Hematopoietic multipotent progenitor cell treated with erythropoietin and hydrocortisone succinate and interleukin-3 and kit ligand, for 15 days (in vitro differentiated cells): ENCODE measurements at places on chromosomes 1 and 21.
A peak's percentile ranks its signal among the peaks of the same experiment; 100 is the strongest.

DNA sequence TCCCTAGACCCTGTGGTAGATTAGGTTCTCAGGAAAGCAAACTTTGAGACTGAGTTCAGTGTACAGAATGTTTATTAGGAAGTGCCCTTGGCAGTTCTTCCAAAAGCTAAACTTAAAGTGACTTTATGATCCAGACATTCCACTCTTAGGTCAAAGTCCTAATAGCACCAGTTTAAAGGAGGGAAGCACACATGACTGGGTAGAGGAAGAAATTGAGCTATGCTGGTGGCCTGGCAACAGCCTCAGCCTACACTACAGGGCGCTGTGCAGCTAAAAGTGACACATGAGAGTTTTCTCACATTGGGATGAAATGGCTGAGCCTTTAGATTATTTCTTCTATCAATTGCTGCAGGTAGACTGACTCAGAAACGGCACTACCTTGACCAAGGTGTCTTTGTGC, 280.4 kb downstream of the BRINP2 start:
- DNase-seq: no peak

- no peak for DNase-seq
Measured at GRCh38 chr1:231699784-231700183, 73.2 kb downstream of the DISC1 start.

DNA sequence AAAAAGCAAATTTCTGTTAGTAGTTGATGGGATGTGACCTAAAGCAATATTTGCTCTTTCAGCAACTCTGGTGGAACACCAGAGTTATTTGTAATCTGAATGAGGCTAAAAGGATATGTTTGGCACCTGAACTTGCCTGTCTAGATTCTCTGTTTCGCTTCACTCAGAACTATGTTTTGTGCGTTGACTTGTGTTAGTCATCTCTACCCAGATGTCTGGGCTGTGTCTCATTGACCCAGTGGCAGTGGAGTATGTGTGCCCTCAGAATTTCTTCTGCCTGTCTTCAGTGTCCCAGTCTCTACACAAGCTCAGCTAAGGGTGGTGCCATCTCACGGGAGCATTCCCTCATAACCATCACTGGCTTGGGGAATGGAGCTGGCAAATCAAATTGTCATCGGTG, 13.9 kb downstream of the KCNK1 start:
- DNase-seq: no peak

GRCh38 chr21:42975886-42976608, 1.7 kb downstream of the PKNOX1 start:
- no peak for DNase-seq

DNA sequence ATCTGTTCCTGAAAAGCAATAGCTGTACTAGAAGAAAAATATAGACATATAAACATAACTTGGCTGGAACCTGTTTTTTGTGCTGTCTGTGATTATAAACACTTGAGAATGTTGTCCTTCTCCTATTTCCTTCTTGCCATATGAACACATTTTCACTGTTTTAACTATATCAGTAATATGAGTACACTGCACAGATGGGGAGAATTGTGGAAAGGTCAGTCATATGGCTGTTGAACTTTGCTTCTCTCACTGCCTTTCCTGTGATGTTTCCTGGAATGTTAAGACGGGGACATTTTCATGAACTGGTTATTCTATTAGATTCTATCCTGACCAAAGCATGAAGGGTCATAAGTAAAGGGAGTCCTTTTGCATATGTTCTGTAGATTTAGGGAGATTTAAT, 24.9 kb downstream of the HMCN1 start:
- no peak for DNase-seq

DNA sequence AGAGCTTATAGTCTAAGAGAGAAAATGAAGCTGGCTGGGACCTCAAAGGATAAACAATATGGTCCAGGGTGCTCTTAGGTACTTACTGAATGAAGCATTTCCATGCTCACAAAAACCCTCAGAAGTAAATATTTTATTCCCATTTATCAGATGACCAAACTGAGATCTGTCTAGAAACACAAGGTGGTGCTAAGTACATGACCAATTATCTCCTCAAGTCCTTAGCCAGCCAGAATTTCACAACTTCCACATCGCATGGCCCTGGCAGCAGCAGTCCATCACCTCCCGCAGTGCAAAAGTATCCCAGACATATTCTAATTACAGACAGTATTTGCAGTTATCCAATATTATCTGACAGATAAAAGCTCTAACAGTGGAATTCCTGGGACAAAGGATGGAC, 321.7 kb upstream of the PROX1 start:
- no peak for DNase-seq

- DNase-seq: no peak
Measured at GRCh38 chr1:31640179-31640578, 4.5 kb downstream of the PEF1 start.

DNA sequence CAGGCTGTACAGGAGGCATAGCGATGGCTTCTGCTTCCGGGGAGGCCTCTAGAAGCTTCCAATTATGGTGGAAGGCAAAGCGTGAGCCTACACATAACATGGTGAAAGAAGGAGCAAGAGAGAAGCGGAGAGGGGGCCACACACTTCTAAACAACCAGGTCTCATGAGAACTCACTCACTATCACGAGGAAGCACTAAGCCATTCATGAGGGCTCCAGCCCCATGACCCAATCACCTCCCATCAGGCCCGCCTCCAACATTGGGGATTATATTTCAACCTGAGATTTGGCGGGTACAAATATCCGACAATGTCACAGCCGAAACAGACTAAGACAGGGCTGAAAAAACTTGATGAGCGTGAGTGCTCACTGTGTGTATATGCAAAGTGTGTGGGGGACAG, 89.3 kb upstream of the CNIH3 start:
- no peak for DNase-seq

DNA sequence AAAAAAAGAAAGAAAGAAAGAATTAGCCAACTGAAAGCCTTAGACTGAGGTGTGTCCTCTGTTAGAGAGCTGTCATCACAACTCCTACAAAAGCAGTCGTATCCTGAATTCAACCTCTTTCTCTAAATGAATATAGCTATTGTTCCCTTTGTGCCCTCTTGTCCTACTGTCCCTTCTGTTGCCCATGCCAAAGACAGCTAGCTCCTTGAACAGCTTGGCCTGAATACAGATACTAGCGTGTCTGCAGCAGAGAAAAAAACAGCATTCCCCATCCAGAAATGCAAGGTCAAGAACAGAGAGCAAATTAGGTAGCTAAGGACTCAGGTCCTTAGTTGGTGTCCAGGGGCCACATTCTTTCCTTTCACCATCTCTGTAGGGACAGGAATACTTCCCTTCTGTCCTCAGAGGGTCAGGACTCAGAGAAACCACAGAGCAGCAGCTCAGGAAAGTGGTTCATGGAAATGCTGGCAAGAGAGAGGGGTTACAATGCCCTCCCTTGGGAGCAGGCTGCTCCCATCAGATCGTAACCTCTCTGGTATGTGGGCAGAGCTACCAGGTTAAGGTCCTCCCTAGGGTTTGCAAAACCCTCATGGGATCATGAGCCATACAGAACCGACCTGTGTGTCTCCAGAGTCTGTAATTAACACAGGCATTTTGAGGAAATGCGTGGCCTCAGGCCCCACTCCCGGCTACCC, 1.8 kb upstream of the ZBTB48 start:
- no peak for DNase-seq

DNA sequence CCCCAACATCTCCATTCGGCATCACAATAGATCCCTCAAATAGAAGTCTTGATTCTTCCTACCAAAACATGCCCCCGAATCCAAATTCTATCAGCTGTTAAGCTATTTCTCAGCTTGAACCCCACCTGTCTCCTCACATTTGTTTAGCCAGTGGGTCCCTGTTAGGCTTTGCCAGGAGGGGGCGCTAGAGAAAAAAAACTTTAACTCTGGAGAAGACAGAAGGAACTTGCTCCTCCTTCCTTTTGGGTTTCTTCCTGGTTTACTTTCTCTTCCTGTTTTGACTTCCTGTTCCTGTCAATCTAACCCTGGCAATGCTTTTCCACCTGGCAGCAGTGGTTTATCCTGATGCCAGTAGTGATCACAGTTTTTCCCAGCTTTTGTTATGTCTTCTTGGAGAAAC, 95.6 kb upstream of the KCNK1 start:
- DNase-seq: peak; percentile 13

- no peak for DNase-seq
Measured at GRCh38 chr1:245205396-245205795, 50.6 kb downstream of the KIF26B start.

DNA sequence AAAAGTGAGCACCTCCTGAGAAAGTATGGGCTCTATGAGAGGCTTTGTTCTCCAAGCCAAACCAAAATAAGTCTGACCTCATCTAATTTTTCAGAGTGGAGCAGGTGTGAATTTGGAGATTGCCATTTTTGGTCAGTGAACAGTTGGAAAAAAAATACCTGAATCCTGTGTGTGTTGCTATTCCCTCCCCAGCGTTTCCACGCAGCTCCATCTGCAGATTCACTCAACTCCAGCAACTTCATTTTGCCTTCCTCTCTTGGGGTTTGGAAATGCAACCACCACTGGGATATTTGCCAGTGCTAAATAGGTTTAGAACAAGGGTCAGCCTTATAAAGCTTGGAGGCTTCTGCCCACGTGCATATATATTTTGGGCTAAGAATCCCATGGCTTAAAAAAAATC, 11.2 kb downstream of the CASQ2 start:
- no peak for DNase-seq

DNA sequence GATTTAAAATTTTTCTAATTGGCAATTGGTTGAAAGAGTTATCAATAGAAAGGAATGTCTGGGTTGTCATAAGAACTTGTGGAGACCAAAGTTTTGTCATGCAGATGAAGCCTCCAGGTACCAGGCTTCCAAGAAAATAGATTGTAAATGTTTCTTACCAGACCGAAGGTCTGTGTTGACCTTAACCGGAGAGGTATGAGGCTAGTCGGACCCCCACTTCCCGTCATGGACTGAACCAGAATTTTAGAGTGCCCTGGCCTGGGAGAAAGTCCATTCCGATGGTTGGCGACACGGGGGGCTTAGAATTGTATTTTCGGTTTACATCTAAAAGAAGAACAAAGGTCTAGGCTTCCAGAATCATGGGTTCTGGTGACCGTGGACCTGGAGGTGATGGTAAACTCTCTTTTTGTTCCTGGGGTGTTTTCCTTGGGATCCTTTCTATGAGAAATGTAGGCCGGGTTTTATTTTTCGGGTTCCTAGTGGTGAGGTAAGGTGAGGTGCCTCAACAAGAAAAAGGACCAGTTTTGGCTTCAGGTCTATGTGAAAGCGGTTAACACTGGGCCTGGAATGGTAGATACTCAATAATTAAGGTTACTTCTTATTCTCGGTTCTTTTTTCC, 405 bp upstream of the UHMK1 start:
- DNase-seq: no peak

- peak; percentile 62 for DNase-seq
Measured at GRCh38 chr1:185154912-185155513, 1.7 kb downstream of the TRMT1L start.

GRCh38 chr1:67174716-67175284, 8.5 kb downstream of the IL23R start:
- DNase-seq: no peak

DNA sequence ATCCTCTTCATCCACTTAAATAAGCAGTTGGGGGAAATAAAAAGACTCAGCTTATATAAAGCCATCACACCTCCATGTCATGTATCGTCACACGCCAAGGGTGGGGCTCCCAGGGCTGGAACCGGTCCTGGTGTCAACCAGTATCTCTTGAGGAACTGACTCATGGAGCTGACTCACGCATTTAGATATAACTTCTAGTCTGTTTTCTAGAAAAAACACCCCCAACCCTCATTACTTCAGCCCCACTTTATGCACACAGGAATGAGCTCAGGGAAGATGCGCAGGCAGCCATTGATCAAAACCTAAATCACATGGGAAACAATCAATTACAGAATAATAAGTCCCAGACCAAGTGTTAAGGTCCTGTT, 6.9 kb upstream of the IL22RA1 start:
- DNase-seq: peak; percentile 60

- no peak for DNase-seq
Measured at GRCh38 chr1:177798614-177799013, 171.2 kb downstream of the SEC16B start.

- DNase-seq: no peak
Measured at GRCh38 chr1:245378745-245379144, 224.0 kb downstream of the KIF26B start.

- no peak for DNase-seq
Measured at GRCh38 chr1:204094856-204095634, 22.1 kb downstream of the SOX13 start.

DNA sequence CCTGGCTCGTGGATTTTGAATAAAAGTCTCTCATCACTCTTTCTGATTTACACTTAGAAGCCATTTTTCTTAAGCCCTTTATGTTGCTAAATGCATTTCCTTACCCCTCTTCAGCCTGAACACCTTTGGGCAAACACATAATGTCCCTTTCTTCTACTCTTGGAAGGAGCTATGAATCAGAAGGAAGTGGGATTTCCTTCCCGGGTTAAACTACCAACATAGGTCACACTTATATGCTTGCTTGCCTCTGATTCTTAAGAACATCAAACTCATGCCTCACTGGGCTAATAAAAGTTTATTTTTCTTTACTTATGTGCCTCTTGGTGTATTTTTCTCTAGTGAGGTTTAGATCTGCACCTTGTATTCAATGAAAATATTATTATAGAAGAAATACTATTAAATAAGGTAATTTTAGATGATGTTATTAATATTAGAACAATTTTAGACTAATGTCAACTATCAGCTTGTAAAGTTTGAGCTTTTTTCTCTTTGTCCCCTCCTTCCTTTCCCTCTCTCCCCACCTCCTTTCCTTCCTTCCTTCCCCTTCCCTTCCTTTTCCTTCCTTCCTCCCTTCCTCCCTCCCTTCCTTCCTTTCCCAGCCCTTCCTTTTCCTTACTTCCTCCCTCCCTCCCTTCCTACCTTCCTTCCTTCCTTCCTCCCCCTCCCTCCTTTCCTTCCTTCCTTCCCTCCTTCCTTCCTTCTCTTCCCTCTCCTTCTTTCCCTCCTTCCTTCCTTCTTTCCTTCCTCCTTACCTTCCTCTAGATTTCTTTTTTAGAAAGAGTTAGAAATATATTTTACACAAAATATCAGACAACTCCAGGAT, 66.5 kb upstream of the KCNJ6 start:
- DNase-seq: no peak

GRCh38 chr1:79052829-79053449, 46.4 kb upstream of the ADGRL4 start:
- DNase-seq: no peak

GRCh38 chr1:154466206-154466605, 35.8 kb upstream of the TDRD10 start:
- DNase-seq: no peak

- DNase-seq: no peak
Measured at GRCh38 chr1:68808351-68808750, 311.5 kb upstream of the DEPDC1 start.

DNA sequence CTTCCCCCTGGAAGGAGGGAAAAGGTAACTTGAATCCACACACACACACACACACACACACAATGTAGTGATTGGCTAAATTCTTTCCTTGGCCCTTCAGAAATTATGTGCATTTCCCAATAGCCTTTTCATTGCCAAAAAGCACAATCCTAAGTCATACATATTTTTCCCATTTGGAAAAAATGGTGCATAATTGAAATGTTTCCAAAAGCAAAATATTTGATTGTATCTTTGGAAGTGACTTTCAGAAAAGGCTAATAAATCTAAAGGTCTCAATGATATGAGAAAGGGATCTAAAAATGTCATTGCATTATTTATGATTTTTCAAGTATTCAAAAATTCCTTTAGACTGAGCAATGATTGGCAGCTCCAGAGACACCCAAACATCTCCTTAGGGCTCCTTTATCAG, 43.5 kb upstream of the NEK7 start:
- DNase-seq: no peak
